ENCODE measurements at places on chromosomes 7 and 10. TPM values are rescaled to one million over a fixed set of nuclear protein-coding genes. Genes with fewer than 3 reads are reported as not detected.

DNA sequence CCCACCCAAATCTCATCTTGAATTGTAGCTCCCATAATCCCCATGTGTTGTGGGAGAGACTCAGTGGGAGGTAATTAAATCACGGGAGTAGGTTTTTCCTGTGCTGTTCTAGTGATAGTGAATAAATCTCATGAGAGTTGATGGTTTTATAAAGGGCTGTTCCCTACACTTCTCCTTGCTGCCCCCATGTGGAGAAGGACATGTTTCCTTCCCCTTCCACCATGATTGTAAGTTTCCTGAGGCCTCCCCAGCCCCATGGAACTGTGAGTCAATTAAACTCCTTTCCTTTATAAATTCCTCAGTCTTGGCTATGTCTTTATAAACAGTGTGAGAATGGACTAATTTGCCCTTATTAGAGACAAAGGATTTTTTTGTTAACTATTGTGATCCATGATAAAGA lies 48.5 kb upstream of the MKX start:
- no peak for DNase-seq

DNA sequence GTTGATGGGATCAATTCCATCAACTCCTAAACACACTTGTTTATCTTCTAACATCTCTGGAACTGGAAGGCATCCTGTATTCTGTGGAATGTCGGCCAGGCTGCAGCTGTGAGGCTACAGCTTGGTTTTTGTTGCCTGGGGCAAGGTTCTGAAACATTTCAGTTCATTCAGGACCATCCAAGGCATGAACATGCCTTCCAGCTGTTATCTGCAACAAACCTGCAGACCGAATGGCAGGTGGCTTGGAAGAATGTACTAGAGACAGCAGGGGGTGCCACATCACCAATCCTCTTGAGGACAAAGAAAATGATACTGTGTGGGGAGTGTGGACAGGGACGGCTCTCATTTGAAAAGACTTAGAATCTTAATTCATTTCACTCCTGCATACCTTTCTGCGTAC lies 12.4 kb downstream of the PAPOLB start:
- no peak for DNase-seq

- no peak for DNase-seq
Observed at GRCh38 chr10:105986486-105986885, 1178.0 kb downstream of the SORCS1 start.

The UCMA gene
- not detected for polyA plus RNA-seq
